ENCODE measurements at places on chromosomes 3 and 15.

GRCh38 chr3:47283193-47283537 is 421 bp downstream of the KLHL18 start:
- peak; percentile 36 for DNase-seq

GRCh38 chr3:100796556-100796955 is 87.3 kb downstream of the TFG start:
- no peak for DNase-seq

DNA sequence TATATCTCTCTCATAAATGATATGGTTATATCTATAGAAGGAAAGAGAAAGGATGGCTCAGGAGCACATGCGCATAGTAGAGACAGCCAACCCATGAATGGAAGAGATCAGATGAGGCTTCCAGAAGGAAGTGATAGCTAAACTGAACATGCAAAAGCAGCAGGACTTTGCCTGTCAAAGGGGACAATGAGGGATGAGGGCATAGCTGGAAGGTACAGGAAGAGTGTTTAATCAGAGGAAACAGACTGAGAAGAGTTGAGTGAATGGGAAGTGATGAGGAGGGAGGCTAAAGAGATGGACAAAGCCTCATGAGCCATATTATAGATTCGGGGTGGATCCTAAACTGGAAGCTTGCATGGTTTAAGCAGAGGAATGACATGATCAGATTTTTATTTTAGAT is 26.5 kb upstream of the VEPH1 start:
- no peak for DNase-seq

GRCh38 chr3:123422457-123422856 is 26.4 kb downstream of the ADCY5 start:
- DNase-seq, result no peak

GRCh38 chr3:108127301-108127988 is 36.6 kb upstream of the CD47 start:
- peak; percentile 47 for DNase-seq

DNA sequence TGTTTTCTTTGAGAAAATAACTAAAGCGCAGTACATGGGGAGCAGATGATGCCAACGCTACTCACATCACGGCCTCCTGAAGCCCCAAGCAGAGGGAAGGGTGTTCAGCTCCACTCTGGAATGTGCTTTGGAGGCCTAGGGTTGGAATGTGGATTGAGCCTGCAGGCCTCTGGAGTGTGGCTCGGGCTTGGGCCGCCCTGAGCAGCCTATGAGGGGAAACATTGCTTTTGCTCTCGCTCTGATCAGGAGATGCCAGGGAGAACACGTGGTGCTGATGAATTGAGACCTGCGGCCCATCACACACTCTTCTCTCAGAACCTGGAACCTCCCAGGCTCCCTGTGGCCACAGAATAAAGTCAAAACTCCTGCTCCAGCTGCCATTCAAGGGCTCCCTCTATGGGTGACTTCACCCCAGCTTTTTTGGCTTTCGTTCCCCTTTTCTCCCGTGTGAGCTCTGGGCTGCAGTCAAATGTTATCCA is 23.3 kb downstream of the CCDC13 start:
- no peak for DNase-seq

Data from stimulated activated naive CD8-positive, alpha-beta T cell treated with anti-CD3 and anti-CD28 coated beads, Interleukin-15, Interleukin-2, amounts not matched to agents 100 U/mL and 50 U/mL, for 24 hours (primary cell).